ENCODE measurements at places on chromosomes 3 and 15. TPM values are rescaled to one million over a fixed set of nuclear protein-coding genes. Genes with fewer than 3 reads are reported as not detected.

GRCh38 chr15:101449471-101450402 lies 39.8 kb downstream of the PCSK6 start:
- no peaks in the 10 kb centered on the region for H3K36me3 ChIP-seq
- no peak overlapping the region for H3K4me3 ChIP-seq
- DNase-seq, result no peak

GRCh38 chr15:98807262-98807661 lies 158.9 kb downstream of the IGF1R start:
- H3K4me1 ChIP-seq, result peaks cover 8% of the 10 kb centered on the region
- H3K36me3 ChIP-seq, result no peaks in the 10 kb centered on the region
- no peak overlapping the region for H3K27ac ChIP-seq
- no peak overlapping the region for H3K4me3 ChIP-seq
- DNase-seq, result no peak
- no peaks in the 10 kb centered on the region for H3K27me3 ChIP-seq

GRCh38 chr15:76963596-76963995 lies 31.3 kb upstream of the PSTPIP1 start:
- no peak overlapping the region for H3K4me3 ChIP-seq
- no peaks in the 10 kb centered on the region for H3K4me1 ChIP-seq
- no peaks in the 10 kb centered on the region for H3K36me3 ChIP-seq
- no peak overlapping the region for H3K27ac ChIP-seq

ACKR2 gene
- total RNA-seq, result 1.1 TPM

DNA sequence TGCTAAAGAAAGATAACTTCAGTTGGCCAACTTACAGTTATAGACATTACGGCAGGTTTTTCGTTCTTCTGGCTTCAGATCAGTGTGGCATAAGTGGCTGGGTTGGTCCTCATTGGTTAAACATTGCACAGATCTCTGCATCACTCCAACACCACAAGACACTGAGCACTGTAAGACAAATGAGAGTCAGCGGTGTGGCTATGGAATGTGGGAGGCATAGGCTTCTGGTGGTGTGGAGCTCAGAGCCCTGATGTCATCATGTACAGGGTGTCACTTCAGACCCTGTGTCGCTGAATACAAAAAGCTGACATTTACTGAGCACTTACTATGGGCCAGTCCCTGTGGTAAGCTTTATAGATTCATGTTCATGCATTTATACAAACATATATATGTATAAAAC lies 146.0 kb downstream of the ADAMTS9 start:
- H3K27ac ChIP-seq, result no peak overlapping the region
- no peak overlapping the region for H3K4me3 ChIP-seq
- H3K27me3 ChIP-seq, result no peaks in the 10 kb centered on the region
- no peak for DNase-seq
- H3K36me3 ChIP-seq, result peaks cover 6% of the 10 kb centered on the region
- no peaks in the 10 kb centered on the region for H3K4me1 ChIP-seq

DNA sequence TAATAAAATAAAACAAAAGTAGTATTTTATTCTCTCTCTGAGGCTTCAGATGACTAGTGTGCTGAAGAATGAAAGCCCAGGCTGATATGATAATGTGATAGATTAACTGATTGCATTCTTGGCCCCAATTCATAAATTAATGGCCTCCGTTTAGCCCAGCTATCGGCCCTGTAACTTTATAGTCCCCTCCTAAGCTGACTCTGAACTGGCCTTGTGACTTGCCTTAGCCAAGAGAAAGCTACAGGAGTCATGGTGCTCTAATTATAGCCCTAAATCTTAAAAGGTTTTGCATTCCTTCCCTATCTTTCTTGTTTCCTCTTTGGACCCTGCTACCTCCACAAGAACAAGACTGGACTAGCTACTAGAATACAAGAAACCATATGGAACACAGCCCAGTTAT lies 123.2 kb upstream of the EPHA3 start:
- H3K36me3 ChIP-seq, result no peaks in the 10 kb centered on the region
- H3K27ac ChIP-seq, result no peak overlapping the region
- H3K4me3 ChIP-seq, result no peak overlapping the region
- H3K27me3 ChIP-seq, result no peaks in the 10 kb centered on the region
- H3K4me1 ChIP-seq, result no peaks in the 10 kb centered on the region

CLSTN2 gene
- total RNA-seq, result 1.4 TPM

DNA sequence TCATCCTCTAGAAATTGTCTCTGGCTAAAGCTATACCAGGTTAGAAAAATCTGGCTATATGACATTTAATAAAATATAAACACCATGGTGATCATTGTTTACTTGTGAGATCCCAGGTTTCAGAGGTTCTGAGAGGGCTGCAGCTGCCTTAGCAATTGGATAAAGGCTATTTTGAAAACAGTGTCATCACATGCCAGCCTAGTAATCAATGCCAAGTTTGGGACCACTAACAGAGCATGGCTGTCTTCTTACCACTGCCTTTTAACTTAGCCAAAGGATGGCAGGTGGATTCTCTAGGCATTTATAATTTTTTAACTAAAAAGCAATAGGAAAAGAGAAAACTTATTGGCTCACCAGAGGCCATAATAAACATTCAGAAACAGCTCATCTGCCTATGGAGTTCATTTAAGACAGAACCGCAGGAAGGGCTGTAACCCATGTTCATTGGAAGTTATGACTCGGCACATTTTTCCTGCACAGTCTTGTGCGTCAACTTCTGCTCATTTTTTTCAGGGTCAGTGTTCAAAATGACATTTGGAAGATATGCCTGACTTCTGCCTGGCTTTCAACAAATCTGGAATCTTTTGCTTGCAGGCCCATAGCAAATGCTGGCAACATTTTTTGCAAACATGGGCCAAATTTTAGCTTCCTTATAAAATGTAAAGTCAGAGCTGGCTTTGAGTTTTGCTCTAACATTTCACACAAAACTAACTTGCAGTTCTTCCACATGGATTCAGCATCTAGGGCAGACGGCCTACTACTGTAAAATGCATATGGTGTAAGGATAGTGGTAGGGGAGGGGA lies 476.0 kb upstream of the TBL1XR1 start:
- no peaks in the 10 kb centered on the region for H3K27me3 ChIP-seq
- no peak overlapping the region for H3K4me3 ChIP-seq
- no peaks in the 10 kb centered on the region for H3K36me3 ChIP-seq
- peak overlapping the region; percentile 28 for H3K27ac ChIP-seq
- no peaks in the 10 kb centered on the region for H3K4me1 ChIP-seq

DNA sequence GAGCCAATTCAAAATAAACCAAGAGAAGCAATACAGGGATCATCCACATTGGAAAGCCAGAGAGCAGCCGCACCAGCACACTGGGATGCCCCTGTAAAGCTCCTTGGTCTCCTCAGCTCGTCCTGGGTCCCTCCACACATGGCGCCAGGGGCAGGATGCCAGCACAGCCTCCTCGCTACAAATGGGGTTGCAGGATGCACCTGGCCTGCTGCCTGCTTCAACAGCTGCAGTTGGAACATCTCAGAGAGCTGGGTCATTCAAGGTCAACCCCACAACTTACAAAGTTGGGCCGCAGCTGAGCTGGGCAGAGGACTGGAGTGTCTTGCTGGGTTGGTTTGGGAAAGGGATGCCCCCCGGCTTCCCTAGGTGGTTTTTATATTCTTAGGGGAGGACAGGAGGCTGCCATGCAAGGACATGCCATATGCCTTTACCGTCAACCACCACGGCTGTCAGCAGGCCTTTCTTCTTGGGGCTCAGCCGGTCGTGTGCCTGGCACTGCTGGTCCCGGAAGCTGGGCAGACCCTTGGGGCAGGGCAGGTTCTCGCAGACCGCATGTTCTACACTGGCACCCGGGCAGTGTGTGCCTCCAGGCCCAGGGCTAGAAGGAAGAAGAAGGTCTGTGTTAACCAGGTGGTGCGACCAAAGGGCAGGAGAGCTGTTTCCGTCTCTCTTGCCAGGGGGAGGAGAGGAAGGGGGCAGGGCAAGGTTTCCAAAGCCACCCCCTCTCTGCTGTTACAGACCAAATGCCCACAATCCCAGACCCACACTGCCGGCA lies 225.2 kb downstream of the ADAMTS17 start:
- no peak for DNase-seq
- peaks cover 26% of the 10 kb centered on the region for H3K4me1 ChIP-seq
- no peaks in the 10 kb centered on the region for H3K27me3 ChIP-seq
- no peak overlapping the region for H3K4me3 ChIP-seq
- no peak overlapping the region for H3K27ac ChIP-seq

DNA sequence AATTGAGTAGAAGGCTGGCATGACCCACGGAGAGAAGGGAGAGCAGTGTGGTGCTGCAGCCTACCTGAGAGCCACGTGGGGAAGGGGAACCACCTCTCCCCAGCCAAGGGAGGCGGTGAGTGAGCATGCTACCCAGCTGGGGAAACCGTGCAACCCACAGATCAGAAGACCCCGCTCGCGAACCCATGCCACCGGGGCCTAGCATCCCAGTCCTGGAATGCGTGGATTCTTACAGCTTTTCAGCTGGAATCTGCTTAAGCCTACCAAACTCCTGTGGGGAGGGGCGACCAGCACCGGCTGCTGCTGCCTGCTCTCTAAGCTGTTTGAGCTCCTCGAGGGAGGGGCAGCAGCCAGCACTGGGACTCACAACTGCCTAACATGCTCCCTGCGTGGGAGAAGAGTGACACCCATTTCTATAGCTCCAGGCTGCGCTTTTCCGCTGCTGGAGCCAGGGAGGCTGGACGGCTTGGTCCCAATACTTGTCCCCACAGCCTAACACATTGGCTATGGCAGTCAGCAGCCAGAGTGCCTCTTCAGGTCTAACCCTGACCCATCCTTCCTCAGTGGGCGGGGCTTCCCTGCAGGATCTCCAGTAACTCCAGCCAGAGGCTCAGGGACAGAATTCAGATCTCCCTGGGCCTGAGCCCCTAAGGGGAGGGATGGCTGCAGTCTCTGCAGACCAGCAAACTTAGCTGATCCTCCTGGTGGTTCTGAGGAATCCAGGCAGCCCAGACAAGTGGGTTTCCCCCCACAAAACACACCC lies 20.0 kb upstream of the TEX55 start:
- H3K27ac ChIP-seq, result no peak overlapping the region
- no peak for DNase-seq
- no peaks in the 10 kb centered on the region for H3K4me1 ChIP-seq
- no peaks in the 10 kb centered on the region for H3K36me3 ChIP-seq
- H3K4me3 ChIP-seq, result no peak overlapping the region
- H3K27me3 ChIP-seq, result no peaks in the 10 kb centered on the region

LRRFIP2 gene
- 67.9 TPM for total RNA-seq

DNA sequence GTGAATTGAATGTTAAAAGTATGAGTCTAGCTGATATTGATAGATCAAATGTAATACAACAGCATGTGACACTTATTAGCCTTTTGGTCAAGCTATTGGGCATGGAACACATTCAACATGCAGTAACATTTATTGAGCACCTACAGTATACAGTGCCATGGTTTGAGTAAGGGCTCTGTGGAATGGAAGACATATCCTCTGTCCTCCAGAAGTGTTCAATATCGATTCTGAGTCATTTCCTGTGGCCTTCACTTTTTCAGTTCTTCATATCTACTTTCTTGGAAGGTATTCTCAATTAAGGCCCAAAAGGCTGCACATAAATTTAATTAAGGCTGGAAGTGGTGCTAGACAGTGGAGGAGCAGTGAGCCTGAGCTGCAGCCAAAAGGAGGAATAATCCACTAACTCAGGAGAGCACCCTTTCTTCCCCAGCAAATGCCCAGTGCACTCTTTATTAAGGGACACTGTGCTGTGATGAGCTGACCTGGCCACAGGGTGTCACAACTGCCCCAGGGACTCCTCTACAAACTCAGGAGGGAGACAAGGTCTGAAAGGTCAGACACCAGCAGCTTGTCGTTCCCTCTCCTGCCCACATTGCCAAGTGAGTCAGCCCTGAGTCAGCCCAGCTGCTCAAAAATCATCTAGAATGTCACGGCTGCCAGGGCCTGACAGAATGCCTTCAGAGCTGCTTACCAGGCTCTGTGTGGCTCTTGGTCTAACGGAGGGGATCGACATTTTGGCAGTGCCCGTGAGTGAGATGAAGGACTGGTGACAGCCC lies 544.8 kb downstream of the AGBL1 start:
- no peaks in the 10 kb centered on the region for H3K36me3 ChIP-seq
- H3K27me3 ChIP-seq, result no peaks in the 10 kb centered on the region
- H3K4me3 ChIP-seq, result no peak overlapping the region
- H3K4me1 ChIP-seq, result no peaks in the 10 kb centered on the region
- no peak overlapping the region for H3K27ac ChIP-seq

- no peak overlapping the region for H3K4me3 ChIP-seq
- H3K27me3 ChIP-seq, result no peaks in the 10 kb centered on the region
- H3K27ac ChIP-seq, result no peak overlapping the region
- peaks cover 6% of the 10 kb centered on the region for H3K4me1 ChIP-seq
These were observed 91.4 kb downstream of the ZNF621 start for GRCh38 chr3:40615918-40616819.

DNA sequence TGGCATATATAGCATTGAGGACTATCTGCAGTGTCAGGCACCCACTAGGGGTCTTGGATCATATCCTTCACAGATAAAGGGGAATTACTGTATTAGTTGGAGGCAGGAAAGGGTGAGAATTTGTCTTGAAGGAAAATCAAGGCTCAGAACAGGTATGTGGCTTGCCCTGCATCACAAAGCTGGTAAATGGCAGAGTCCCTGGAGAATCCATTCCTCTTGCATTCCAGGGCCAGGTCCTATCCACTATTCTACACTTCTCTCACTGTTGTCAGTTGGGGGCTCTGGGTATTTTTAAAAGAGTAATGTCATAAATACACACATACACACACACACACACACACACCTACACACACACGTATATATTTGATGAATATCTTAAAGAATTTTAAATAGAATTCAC lies 19.8 kb upstream of the FGF12 start:
- no peaks in the 10 kb centered on the region for H3K27me3 ChIP-seq
- H3K4me1 ChIP-seq, result no peaks in the 10 kb centered on the region
- no peaks in the 10 kb centered on the region for H3K36me3 ChIP-seq

DNA sequence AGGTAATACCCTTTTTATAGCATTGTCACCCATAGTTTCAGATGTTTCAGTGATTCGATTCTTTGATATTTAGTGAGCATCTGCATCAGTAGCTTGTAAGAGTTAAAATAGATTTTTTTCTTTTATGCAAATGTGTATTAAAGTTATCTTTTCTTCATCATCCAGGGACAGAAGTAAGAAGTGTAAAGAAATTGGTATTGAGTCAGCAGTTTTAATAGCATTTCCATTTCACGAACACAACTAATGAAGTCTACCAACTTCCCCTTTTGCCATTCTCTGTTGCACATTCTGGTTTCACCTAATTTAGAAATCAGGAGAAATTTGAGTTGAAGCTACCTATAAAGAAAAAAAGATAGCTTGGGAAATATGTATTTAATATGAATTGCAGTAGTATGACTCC lies 127.9 kb downstream of the ROBO1 start:
- H3K4me3 ChIP-seq, result no peak overlapping the region
- no peak overlapping the region for H3K27ac ChIP-seq
- no peaks in the 10 kb centered on the region for H3K36me3 ChIP-seq
- no peak for DNase-seq
- no peaks in the 10 kb centered on the region for H3K4me1 ChIP-seq
